GM13976 (cell line): ENCODE measurements at places on chromosomes 12 and 14.

GRCh38 chr12:75000120-75000519, 209.5 kb downstream of the KCNC2 start:
- DNase-seq: no peak

DNA sequence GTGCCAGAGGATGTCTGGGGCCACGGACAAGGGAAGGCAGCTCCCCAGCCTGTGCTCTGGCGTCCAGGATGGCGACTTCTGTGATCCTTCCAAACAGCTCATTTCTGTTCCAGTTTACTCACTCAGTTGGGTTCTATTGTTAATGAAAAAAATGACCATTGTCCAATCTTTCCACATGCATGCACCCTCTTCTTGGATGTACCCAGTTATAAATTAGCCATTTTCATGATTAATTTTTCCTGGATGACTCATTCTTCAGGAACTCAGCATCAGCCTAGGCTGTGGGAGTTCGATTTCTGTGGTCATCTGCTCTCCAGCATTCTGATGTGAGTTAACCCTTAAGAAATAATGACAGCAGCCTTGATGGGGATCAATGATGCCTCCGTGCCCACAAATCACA, 926.8 kb downstream of the BCL11B start:
- no peak for DNase-seq

- DNase-seq: no peak
Measured at GRCh38 chr12:84785951-84786350, 126.6 kb downstream of the SLC6A15 start.

DNA sequence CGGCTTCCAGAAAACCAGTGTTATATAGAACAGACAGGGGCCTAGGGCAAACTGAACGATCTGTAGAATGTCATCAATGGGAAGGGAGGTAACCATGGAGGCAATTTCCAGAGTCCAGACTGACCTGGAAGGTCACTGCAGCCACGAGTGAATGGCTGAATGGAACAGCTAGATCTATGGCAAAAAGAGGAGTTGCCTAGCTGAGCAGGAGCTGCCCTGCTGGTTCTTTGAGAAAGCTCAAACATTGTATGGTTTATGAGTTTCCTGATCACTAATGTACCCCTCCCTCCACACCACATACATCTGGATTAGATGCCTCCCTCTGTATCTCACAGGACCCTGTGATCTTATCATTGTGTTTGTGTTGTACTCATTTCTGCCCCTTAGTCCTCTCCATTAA, 1.0 kb upstream of the RERG start:
- no peak for DNase-seq

- no peak for DNase-seq
Measured at GRCh38 chr12:95412482-95413311, 61.3 kb upstream of the METAP2 start.

- DNase-seq: no peak
Measured at GRCh38 chr14:20998139-20998538, 954 bp upstream of the SLC39A2 start.
